Uterus (tissue), 4 donors: ENCODE measurements at places on chromosomes 11 and 22. TPM values are rescaled to one million over a fixed set of nuclear protein-coding genes. Genes with fewer than 3 reads are reported as not detected.
A peak's percentile ranks its signal among the peaks of the same experiment; 100 is the strongest.

- no peak for DNase-seq
Observed at GRCh38 chr22:37557321-37558001, 2.8 kb upstream of the CDC42EP1 start.

DNA sequence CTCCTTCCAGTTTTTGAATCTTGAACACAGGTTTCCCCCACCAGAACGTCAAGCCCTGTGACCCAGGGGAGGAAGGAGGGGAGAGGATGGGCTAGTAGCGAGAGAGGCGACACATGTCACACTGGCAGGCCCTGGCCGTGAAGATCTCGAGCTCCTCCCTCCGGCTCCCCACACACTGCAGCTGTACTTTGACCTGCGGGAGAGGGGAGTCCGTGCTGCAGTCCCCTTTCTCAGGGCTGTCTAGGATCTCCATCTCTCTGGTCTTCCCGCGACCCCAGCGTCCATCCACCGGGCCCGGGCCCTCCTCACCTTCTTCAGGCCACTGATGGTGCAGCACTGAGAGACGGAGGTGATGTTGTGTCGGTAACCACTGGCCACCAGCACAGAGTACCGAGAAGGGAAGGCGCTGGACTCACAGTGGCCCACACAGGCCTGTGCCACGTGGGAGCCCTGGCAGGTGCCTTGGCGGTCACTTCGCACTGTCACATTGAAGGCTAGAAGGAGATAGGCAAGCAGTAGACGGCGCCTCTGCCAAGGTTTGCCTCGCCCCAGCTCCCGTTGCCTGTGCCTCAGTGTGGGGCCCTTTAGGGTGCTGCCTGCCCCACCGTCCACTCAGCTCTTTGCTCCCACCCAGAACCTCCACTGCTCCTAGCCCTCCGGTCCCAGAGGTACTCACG lies 873 bp downstream of the GPHA2 start:
- DNase-seq: no peak

DNA sequence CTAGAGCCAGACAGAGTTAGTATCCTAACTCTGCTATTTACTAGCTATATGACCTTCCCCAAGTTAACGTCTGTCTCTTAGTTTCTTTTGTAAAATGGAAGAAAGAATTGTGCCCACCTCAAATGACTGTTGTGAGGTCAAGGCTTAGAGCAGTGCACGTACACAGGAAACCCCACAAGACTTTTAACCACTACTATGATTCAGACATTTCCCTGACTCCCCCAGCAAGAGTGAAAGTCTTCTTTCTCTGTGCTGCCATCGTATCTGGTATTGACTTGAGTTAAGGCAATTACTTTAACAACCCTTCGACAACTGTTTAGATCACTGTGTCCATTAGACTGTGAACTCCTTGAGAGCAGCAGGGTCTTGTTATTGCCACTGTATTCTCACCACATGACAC lies 2.6 kb upstream of the OR52W1 start:
- no peak for DNase-seq

DNA sequence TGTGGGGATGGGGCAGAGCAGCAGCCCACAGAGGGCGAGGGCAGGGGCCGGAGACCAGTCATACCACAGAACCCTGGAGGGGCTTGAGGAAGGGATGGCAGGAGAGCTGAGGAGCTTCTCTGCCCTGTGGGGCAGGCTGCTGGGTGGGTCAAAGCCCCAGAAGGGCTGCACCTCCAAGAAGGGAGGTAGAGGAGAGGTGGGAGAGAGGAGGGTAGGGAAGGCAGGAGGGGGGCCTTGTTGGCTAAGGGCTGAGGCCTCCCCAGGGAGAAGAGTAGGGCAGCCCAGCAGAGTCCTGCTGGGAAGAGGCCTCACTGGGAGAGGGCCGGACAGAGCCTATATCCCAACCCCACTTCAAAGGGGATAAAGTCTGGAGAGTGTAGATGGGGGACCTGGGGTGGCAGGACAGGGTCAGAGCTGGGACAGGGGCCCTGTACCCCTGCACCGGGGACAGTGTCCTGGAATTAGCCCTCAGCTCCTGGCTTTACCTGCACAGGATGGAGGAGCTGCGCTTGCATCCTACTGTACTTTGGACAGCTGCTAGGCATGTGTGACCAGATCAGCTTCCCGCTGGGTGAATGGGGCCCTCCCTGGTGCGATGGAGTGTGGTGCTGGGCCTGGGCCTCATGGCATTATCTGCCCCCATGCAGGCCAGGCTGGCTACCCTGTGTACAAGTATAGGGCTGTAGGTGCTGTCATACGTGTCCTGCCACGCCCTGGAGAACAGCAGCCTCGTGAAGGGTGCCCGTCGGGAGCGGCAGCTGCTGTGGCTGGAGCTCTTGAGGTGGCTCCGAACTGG lies 7.3 kb downstream of the DGCR6L start:
- no peak for DNase-seq

- no peak for DNase-seq
Observed at GRCh38 chr11:126546191-126546590, 190.7 kb downstream of the ST3GAL4 start.

GRCh38 chr11:91219535-91219934 lies 996.7 kb upstream of the CHORDC1 start:
- no peak for DNase-seq

GRCh38 chr11:130262424-130262823 lies 52.3 kb downstream of the ZBTB44 start:
- no peak for DNase-seq

GRCh38 chr11:16311831-16312230 lies 44.5 kb downstream of the SOX6 start:
- DNase-seq: no peak

DNA sequence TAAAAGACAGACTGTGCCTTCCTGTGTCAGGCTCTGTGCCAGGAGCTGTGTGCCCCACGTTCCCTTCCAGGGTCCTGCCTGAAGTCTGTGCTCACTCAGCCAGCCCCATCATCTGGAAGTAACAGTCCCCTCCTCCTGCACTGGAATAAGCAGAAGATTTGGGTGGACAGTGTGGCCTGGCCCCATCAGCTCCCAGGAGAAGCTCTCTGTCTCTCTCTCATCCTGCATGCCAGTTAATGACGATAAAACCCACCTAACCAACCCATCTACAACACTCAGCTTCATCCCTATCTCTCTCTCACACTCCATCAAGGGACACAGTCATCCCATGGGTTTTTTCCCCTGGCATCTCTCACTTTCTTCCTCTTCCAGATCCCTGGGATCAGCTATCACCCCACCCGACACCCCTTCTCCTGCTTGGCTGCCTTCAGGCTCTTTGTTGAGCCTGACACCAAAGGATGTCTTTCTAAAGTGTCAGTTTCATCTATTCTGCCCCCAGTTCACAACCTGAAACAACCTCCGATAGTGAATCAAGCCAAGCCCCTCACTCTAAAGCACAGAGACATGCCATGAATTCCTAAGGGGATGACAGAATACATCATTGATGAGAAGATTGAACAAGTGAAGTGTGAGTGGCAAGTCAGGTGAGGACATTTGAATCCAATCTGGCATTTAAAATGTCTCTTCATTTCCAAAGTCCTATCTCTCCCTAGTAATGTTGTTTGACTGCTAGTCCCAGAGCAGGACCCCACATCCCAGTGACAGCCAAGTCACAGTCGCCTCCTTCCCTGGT lies 91.4 kb upstream of the TOP3B start:
- no peak for DNase-seq

- peak; percentile 45 for DNase-seq
Observed at GRCh38 chr11:93740730-93741093, 583 bp downstream of the TAF1D start.

The TEX54 gene
- total RNA-seq: not detected

GRCh38 chr11:101442171-101442570 lies 141.6 kb downstream of the TRPC6 start:
- no peak for DNase-seq

The MOV10L1 gene
- not detected for total RNA-seq

The FXYD6 gene
- total RNA-seq: 103 TPM

GRCh38 chr11:35035894-35036408 lies 103.0 kb upstream of the CD44 start:
- DNase-seq: no peak

- DNase-seq: no peak
Observed at GRCh38 chr11:72589802-72590761, 84.1 kb downstream of the PDE2A start.

DNA sequence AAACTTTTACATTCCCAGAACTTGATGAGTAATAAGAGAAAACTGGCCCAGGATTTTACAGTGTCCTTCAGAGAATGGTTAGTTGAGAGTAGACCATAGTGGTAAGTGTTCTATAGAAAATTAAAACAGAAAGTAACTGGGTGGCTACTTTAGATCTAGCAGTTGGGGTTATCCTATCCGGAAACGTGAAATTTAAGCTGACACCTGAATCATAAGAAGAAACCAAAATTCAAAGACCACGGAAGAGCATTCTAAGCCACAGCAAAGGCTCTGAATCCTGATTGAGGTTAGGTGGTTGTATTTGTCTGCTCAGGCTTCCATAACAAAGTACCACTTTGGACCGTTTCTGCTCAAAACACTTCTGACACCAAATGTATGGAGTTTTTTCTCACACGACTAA lies 34.0 kb downstream of the TTC17 start:
- no peak for DNase-seq

The XKR3 gene
- not detected for total RNA-seq

The FOLH1 gene
- 4.4 TPM for total RNA-seq

- no peak for DNase-seq
Observed at GRCh38 chr11:20626279-20626678, 26.9 kb downstream of the SLC6A5 start.

GRCh38 chr11:92154110-92154509 lies 70.5 kb upstream of the FAT3 start:
- no peak for DNase-seq

- no peak for DNase-seq
Observed at GRCh38 chr11:2198621-2199365, 27.2 kb upstream of the TH start.

The ARHGAP42 gene
- 25.3 TPM for total RNA-seq

DNA sequence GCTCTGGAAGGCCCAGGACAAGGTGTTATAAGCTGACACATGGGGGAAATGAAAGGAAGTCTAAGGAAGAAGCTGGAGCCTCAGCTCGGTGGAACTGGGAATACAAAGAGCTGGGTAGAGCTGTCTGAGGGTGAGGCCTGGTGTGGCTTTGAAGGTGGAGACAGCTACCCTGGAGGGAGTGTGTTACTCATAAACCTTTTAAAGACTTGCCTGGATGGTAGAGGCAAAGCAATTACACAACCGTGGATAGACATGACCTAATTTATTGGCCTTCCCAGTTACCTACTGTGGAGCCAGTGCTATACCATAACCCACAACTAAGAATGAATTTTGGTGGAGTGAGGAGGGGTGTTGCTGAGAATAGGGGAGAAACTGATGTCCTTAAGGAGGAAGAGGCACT lies 22.6 kb downstream of the EXPH5 start:
- no peak for DNase-seq

The BRSK2 gene
- total RNA-seq: 1.5 TPM

DNA sequence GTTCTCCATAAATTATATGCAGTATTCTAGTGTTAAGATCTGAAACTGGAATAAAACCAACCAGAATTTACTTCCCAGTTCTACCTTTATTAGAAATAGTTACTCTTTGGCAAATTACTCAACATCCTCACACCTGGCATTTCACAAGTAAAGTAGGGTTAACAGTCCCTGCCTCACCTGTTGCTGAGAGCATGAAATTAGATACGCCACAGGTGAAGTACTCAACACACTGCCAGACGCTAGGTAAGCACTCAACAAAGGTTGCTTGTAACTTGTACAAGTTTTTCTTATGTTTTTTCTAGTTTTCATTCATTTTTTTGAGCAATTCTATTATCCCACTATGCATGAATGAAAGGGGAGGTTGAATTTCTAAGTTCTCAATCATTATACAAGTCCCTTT lies 267.6 kb upstream of the ARHGAP42 start:
- DNase-seq: no peak

DNA sequence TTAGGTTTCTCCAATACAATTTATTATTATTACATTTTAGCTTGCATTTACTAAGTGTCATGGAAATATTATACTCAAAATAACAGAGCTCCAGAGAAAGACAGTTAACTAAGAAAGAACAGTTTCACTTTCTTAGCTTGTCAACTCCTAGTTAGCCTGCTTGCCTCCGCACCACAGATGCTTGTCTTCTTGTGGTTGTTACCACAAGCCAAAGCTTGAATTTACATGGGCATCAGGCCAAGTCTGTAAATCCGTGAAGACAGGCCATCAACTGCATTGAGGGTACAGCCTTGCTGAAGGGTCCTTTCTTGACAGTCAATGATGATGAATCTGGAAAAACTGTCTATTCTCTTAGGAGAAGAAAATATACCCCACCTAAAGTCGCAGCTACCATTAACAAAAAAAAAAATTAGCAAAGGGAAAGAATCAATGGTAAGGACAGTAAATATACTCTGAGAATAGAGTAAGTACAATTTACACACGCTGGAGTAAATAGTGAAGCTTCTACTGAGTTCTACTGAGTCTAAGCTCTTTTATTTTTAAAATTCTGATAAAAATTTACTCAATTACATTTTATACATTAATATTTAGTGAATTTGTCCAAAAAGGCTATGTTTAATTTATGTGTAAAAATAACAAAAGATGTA lies 15.6 kb upstream of the DENND5A start:
- DNase-seq: no peak

- DNase-seq: no peak
Observed at GRCh38 chr11:794766-795633, 3.1 kb downstream of the SLC25A22 start.

The PHLDA2 gene
- total RNA-seq: not detected

- DNase-seq: peak; percentile 92
Observed at GRCh38 chr11:35541621-35542375, 16.4 kb upstream of the PAMR1 start.

The TSGA10IP gene
- not detected for total RNA-seq

DNA sequence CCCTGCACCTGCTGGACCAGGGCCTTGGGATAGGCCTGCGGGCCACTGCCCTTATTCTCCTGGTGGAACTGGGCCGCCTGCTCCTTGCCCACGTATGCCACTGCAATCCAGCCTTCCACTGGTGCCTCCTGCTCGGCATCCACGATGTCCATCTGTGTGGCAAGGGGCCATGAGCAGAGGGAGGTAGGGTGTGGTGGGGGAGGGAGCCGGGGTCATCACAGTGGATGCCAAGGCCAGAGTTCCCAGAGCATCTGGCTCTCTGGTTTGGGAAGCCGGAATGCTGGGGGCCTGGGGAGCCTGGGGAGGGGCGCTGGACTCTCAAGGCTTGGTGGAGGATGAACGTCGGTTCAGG lies 627 bp downstream of the RNF215 start:
- peak; percentile 45 for DNase-seq

The CASP5 gene
- total RNA-seq: not detected

- no peak for DNase-seq
Observed at GRCh38 chr11:33912405-33913361, 20.8 kb upstream of the LMO2 start.

GRCh38 chr11:87422566-87422965 lies 384.8 kb downstream of the TMEM135 start:
- no peak for DNase-seq

The OMP gene
- total RNA-seq: not detected
